Stimulated activated CD4-positive, alpha-beta T cell treated with anti-CD3 and anti-CD28 coated beads, TNF-alpha, amount 100 ng/mL, for 4 hours (primary cell): ENCODE measurements at places on chromosomes 5 and 9.

DNA sequence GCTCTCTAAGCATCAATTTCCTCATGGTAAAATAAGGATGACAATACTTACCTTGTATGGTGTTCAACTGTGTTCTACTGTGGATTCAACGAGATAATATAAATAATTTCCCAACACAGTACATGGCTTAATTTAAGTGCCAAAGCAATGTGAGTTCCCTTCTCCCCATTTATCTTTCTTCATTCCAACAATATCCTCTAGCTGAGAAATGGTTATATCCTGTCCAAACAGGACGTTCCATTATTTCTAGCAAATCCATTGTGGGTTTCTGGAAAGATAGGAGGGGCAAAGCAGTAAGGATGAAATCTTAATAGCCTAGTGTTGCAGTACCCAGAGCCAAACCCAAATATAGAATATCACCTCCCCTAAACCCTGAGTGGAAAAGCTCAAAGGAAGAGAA, 22.0 kb downstream of the ABCA1 start:
- DNase-seq = no peak

DNA sequence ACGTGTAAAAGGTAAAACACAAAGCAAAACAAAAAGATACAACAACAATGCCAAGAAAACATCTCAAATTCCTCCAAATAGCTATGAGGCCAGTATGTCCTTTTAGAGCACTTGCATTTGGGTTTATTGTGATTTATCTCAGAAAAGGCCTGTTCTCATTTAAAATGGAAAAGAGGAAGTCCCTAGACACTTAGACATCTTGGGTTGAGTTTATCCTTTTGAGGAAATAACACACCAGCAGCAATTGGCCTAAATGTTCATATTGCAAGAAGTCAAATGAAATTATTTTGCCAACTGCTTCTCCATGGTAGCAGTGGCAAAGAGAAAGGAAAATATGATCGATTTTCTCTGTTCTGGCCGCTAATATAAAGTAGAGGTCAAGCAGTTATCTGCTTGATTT, 43.6 kb upstream of the TRMT10B start:
- no peak for DNase-seq

- no peak for DNase-seq
Measured at GRCh38 chr5:138803935-138804334, 50.7 kb downstream of the CTNNA1 start.

DNA sequence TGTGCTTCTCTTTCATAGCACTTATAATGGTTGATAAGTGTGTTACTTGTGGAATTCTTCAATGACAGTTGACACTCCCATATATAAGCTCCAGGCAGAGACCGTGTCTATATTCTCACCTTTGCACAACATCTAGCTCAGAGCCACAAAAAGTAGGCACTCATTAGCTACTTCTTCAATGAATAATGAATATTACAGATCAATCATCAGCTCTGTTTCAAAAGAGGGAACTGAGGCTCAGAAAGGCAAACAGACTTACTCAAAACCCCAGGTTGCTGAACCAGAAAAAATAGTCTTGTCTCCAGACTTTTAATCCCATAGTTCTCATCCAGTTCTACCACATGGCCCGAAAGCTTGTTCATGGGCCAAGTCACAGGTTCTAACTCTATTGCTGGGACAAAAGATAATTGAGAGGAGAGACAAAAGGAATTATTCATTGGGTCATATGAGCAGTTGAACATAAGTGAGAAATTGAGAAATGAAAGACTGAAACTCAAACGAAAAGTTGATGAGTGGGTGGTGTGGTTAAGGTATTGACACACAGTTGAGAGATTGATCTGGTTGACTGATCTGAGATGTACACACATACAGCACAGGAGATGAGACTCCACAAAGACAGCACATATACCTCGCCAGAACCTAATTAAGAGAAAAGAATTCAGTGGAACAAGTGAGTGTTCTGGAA, 381.6 kb downstream of the EFNA5 start:
- no peak for DNase-seq

DNA sequence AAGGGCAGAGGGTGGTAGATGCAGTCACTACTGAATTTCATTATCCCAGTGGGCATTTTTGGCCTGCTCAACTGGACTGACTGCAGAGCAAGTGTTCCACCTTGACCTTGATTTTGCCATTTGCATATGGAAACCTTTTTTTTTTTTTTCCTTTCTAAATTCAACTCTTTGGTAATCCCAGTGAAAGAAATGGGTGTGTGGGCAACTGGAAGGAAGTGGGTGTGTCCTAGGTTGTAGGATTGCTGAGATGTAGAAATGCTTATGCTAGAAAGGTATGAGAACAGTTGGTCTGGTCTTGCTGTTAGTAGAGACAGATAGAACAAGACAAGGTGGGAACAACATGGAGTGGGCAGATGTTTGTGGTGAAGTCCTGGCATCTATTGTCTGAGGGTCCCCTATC, 7.8 kb upstream of the IL12B start:
- DNase-seq = no peak

- no peak for DNase-seq
Measured at GRCh38 chr9:109561137-109561536, 63.0 kb upstream of the PTPN3 start.

- DNase-seq = no peak
Measured at GRCh38 chr5:123875561-123876275, 363.7 kb downstream of the CSNK1G3 start.

DNA sequence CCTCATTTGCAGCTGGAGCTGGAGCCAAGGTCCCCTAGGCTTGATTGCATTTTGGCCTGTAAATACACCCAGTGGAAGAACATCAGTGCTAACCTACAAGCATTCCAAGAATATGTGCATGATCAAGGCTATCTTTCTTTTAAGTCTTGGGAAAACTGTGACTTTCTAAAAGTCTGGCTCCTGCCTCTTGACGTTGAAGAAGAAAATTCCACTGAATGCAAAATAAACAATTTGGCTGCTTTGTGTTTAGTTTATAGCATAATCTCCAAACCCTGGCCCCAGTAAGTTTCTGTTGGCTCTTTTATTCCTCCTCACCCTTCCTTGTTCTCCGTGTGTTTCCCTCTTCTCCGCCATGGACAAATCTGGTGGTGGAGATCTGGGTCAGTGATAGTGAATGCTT, 109.3 kb upstream of the TLE1 start:
- DNase-seq = no peak

- no peak for DNase-seq
Measured at GRCh38 chr5:168898247-168898911, 319.2 kb upstream of the PANK3 start.

DNA sequence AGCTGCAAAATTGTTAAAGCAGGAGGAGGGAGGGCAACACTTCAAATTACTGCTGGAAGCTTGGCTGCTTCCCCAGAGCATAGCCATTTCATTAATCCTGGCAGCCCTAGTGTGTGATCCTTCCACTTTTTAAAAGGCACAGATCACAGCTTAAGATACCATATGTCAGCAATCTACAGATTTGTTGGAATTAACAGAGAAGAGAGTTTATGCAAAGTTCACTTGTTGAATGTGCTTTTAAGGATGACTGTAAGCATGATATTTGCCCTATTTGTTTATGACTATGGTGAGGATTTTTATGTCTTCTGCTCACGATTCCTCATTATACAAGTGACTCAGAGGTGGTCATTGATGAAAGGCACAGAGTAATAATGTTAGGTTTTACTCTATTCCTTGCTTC, 156.0 kb upstream of the CDKN2B start:
- no peak for DNase-seq

GRCh38 chr5:79619854-79620253, 7.6 kb downstream of the TENT2 start:
- DNase-seq = no peak

DNA sequence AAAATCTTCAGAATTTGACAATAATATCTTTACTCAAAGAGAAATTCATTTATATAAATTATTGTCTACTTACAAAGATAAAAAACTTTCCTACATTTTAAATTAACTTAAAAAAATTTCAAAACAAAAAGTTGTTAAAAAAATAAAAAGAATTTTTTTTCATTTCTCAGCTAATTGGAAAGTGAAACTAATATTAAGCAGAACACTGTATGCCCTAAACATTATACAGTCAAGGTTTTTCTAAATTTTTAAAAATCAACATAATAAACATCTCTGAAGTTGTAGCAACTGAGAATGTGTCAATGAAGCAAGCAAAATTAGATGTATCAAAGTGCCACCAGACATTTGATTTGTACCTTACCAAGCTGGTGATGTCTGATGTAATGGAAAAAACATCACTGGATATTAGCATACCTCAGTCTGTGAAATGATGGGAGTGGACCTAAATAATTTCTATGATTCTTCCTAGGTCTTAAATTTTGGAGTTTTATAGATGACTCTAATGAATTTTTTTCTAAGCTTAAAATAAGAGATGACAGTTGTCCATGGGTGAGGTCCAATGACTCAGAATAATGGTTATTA, 290.1 kb downstream of the ADAMTS6 start:
- DNase-seq = no peak

GRCh38 chr5:76642390-76643040, 19.3 kb upstream of the F2RL2 start:
- no peak for DNase-seq

- DNase-seq = no peak
Measured at GRCh38 chr9:137273611-137274320, 3.8 kb upstream of the TOR4A start.

DNA sequence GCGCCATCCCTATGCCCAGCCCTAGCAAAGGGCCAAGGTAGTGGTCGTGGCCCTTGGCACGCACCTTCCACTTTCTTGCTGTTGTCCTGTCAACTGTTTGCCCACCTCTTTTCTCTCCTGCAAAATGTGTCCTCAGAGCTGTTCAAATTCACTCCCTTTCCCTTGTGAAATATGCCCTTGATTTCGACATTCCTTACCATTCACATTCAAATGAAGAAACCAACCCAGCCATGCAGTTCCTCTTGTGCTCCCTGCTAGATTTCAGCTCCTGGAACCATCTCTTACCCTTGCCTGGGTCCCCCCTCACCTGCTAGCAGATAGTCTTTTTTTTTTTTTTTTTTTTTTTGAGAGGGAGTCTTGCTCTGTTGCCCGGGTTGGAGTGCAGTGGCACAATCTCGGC, 19.6 kb upstream of the HRH2 start:
- DNase-seq = no peak

DNA sequence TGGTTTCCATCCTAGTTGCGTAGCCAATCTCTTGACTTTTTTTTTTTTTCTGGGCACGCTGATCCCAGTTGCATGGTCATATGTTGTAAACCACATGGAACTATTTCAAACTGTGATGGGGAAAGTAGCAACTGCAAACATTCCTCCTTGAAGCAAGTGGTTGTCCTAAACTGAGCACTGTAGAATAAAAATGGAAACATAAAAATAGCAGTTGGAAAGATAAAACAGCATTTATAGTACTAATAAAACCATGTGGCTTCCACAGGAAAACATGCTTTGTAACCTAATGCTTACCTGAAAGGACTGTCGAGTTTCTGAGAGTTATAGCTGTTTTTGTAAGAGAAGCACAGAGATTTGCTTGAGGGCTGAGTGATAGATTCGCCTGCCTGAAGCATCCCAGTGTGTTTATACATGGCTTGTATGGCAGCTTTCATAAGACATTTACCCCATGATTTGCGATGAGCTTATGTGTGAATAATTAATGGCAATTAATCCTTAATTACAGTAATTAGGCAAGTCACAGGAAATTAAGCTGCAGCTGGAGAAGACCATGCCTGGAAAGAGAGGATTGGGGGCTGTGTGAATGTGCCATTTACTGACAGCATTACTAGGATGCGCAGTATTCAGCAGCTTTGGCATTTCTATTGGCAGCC, 136.5 kb downstream of the PBX3 start:
- no peak for DNase-seq

DNA sequence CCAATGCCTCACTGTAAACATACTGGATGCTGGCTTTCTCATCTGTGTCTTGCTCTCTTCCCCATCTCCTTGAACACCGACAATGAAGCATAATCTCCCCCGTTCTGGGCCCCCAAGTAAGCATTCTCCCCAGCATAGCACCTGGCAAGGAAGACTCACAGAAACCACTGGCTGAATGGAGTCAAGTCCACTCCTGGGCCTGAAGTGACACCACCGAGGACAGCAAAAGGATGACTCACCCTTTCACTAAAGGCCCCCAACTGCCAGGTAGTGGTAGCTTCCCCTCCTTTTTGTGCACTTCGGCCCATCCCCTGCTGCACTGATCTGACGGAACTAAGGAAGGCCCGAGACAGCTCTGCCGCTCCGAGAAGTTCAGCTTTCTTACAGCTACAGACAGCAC, 9.4 kb downstream of the VDAC1 start:
- no peak for DNase-seq

GRCh38 chr5:168829044-168829443, 249.9 kb upstream of the PANK3 start:
- DNase-seq = no peak

- DNase-seq = no peak
Measured at GRCh38 chr5:8726383-8727036, 819.4 kb downstream of the SEMA5A start.

GRCh38 chr5:173858021-173858669, 30.0 kb upstream of the CPEB4 start:
- DNase-seq = no peak

- DNase-seq = no peak
Measured at GRCh38 chr9:91842358-91843049, 107.5 kb downstream of the ROR2 start.

- no peak for DNase-seq
Measured at GRCh38 chr5:174352681-174353080, 307.2 kb downstream of the NSG2 start.

DNA sequence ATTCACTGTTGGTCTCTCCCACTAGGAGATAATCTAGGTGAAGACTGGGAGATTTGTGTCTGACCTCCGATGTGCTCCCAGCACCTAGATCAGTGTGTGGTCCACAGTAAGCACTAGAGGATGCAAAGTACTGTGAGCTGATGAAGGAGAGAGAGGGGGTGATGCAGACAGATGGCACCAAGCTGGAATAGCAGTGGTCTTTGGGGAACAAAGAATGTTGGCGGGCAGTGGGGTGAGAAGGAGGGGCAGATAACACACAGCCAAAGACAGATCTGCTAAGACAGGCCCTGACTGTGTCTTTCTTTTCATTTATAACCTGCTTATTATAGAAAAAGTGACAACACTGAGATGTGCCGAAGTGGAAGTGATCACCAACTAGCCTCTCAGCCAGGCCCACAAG, 37.5 kb downstream of the ERGIC1 start:
- DNase-seq = no peak

DNA sequence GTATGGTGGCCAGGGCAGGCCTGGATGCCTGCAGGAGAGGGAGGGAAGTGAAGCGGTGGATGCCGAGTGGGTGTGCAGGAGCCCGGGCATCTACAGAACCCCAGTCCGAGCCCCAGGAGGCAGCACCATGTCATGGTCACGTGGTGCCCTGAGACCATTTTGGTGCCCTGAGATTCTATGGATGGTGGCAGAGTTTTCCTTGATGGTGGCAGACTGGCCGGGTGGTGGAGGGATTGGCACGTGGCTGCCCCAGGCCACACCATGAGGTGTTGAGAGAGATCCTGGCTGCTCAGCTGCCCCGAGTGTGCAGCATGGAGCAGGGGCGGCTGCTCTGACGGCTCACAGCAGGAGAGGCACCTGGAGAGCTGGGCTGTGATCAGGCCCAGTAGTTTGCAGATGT, 52.3 kb downstream of the SYK start:
- no peak for DNase-seq

- DNase-seq = no peak
Measured at GRCh38 chr9:125990186-125990792, 243.1 kb downstream of the PBX3 start.
